ENCODE measurements at places on chromosomes 4 and X.

GRCh38 chr4:177778623-177779022, 336.4 kb upstream of the AGA start:
- DNase-seq = no peak

DNA sequence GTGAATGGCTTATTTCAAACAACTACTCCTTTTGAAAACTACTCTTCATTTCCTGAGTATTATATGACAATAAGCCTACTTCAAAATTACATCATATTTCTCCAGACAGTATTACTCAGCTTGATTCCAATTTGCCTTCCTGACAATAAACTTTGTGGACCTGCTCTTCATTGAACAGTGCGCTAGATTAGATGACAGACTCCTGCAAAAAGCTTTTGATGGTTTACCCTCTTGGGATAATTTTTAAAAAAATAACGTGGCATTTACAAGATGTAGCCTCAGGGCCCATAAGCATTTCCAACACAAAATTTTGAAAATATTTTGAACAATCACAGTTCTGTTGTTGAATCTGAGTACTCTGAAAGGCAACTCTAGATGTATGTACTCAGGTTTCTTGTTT, 25.9 kb downstream of the MGAT4D start:
- DNase-seq = no peak

DNA sequence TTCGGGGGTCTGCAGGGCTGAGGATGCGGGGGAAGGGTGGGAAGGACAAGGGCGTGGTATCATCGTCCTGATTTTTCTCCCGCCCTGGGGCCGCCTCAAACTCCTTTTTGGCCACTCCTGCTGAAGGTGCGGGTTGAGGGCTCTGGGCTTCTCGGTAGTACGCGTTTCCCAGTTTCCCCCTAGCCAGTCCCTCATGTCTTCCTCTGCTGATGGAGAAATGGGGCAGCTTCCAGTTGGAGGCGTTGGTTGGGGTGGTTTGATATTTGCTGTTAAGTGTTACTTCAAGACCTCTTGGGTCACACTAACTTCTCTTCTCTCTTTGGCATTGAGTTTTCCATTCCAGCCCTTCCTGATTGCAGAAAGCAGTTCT, 482 bp downstream of the GSTCD start:
- DNase-seq = no peak

DNA sequence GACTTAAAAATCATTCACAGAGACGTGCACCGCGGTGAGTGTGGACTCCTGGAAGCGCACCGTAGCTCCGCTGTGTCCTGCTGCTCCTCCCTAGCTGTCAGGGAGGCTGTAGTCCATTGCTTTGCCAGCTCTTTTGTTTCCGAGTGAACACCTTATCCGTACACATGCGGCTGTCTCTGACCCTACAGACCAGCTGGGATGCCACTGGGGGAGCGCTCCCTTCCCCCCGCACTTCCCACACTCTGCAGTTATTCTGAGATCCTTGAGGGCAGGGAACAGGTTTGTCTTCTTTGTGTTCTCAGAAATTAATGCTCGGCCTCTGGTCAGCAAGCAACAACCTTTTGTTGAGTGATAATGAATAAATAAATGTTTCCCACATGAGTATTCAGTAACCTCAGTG, 33.7 kb upstream of the MSANTD1 start:
- DNase-seq = no peak

- DNase-seq = peak; percentile 32
These were observed 1826.0 kb downstream of the STIM2 start for GRCh38 chr4:28686618-28687017.

DNA sequence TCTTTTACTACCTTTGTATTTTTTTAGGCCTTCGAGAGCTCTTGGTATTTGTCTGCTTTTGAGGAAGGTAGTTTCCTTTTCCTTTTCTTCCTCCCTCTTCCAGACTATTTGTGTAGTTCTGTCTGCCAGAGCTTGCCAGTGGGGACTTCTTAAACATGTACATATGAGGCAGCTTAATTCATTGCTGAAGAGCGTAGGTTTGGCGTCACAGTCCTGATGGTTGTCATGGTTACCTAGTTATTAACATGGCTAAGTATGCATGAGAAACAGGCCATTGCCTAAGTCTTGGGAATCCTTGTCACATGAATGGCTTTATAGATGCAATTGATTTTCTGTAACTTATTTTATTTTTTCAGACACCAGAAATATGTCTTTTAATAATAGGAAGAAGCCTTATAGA, 48.5 kb upstream of the ARMCX2 start:
- DNase-seq = no peak

DNA sequence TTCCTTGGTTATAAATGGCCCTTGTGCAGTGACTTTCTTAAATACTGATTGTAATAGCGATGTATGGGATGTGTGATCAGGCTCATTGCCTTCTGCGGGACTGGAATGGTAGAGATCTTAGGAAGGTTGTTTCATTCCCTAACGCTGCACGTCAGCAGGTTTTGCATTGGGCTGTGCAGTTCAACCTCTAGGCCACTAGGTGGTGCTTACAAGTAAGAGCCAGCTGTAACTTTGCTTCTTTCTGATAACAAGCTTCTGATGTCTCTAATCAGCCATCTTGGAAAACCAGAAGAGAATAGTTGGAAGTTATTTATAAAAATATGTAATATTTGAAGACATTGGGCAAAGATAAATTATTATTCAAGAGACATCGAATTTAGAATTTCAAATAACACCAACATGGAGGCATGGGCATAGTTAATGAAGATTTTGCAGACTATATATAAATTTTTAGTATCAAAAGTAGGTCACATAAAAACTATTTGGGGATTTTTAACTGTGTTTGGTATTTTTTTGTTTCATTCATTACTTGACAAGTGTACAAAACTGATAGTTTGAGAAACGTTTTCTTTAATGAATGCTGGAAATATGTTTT, 339.7 kb upstream of the PCDH7 start:
- peak; percentile 44 for DNase-seq

DNA sequence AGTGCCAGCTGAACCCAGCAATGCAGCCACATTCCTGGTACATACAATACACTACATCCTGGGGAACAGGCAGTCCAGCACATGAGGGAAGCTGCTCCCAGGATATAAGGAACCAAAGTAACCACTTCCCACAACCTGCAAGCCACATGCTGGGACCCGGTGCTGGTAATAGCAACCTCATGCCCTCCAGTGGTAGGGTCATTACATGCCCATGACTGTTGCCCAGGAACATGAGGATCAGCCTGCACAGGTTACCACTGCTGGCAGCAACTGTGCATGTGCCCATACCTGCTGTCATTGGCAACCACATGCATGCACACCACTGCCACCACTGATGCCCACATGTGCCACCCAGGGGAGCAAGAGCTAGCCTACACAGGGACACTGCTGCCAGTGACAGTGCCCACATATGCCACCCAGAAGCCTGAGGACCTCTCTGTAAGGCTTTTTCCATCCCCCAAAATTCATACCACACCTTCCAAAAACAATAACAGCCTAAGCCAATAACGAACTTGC, 1982.5 kb downstream of the ARAP2 start:
- DNase-seq = no peak

- peak; percentile 62 for DNase-seq
These were observed 37.1 kb upstream of the SETD7 start for GRCh38 chr4:139593091-139593564.

DNA sequence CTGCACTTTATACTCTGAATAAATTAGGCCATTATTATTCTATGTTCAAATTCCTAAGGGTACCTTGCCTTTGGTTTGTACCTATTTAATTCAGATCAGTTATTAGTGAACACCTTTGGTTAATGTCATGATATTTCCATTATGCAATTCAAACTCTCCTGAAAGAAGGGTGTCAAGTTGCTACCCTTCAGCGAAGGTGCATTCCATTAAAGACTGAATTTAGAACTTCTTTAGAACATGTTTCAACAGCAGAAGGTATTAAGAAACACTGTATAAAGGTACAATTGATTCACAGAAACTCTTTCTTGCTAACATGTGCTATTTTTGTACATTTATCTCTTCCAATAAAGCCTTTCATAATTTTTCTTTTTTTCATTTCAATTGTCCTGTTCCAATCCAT, 1545.4 kb upstream of the PCDH10 start:
- no peak for DNase-seq

- no peak for DNase-seq
These were observed 12.7 kb upstream of the CD38 start for GRCh38 chr4:15765391-15765790.

- peak; percentile 51 for DNase-seq
These were observed 7.2 kb downstream of the SAT1 start for GRCh38 chrX:23790155-23790497.

DNA sequence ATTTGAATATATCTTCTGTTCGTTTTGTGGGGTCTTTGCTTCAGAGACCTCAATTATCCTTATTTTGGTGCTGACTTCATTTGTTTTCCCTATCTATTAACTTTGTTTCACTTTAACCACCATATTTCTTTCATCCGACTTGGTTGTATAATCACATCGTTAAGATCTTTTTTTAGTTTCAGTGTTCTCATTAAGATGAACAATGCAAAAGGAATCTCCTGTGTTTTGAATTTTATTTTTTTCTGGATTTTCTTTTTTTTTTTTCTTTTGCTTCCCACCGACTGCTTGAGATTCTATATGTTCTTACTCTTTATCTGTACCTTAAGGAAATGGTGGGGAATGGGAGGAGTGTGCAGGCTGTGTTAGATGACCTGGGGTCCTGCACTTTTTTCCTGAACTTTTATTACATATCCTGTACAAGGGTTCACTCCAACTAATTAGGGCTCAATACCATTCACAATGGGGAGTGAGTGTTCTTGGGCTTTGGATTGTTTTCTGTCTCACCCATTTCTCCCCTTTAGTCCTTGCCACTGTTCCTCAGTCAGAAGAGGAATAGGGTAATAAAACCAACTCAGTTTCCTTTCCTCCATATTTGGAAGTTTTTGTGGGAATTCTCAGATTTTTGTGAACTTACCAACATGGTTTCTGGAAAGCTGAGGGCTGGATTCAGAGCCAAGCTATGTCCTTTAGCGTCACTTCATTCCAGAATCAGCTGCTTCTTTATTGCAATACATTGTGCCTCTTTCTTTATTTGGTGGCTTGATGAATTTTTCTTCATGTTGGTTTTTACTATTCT, 43.2 kb upstream of the BMPR1B start:
- no peak for DNase-seq

DNA sequence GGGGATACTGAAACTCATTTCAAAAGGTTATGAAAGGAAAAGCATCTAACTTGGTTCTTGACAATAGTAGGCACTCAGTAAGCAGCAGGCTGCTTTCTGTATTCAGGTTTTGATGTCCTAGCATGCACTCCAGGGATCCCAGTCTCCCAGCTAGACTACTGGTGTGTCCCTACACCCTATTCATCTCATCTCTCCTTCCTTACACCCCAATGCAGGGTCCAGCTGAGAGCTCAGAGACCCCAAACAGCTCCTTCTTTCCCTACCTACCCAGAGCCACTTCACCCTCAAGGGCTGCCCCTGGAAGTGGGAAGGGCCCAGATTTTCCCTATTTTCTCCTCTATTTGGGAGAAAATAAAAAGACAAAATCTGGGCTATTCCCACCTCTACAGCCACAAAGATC, 1.6 kb upstream of the EFNB1 start:
- DNase-seq = no peak

- no peak for DNase-seq
These were observed 209.7 kb upstream of the RADX start for GRCh38 chrX:106401965-106402559.

GRCh38 chrX:153469811-153470410, 465 bp downstream of the HAUS7 start:
- no peak for DNase-seq

- no peak for DNase-seq
These were observed 48.4 kb downstream of the ARFIP1 start for GRCh38 chr4:152828122-152828521.

DNA sequence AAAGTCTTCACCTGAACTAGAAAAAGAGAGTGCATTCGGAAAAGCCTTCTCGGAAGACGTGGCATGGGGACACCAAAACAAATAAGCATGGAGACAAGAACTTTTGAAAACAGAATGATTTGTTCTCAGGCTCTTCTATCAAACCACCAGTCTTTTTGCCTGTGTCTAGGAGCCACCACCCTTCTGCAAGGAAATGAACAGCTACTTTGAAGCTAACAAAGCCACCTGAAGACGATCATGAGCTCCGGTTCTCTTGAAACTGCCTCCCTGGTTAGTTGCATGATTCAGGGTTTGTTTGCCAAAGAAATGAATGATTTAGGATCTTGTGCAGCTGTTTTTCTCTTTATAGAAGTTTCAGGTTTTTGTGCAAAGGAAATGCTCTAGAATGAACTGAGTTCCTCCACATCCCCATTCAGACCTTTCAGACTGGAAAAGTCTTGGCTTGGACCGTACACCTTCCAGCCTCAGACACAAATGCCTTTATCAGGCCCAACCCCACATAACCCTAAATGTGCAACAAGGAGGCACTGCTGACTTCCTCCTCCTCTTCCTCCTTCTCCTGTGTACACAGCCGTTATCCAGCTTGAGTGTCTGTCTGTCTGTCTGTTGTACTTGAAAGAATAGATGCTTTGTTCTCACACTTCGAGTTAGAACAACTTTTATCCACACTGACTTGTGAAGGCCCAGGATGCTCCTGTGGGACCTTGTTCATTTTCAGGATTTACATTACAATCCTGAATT, 334.8 kb upstream of the KLF3 start:
- no peak for DNase-seq

- peak; percentile 63 for DNase-seq
These were observed 64.6 kb upstream of the ENPP6 start for GRCh38 chr4:184282251-184282713.

DNA sequence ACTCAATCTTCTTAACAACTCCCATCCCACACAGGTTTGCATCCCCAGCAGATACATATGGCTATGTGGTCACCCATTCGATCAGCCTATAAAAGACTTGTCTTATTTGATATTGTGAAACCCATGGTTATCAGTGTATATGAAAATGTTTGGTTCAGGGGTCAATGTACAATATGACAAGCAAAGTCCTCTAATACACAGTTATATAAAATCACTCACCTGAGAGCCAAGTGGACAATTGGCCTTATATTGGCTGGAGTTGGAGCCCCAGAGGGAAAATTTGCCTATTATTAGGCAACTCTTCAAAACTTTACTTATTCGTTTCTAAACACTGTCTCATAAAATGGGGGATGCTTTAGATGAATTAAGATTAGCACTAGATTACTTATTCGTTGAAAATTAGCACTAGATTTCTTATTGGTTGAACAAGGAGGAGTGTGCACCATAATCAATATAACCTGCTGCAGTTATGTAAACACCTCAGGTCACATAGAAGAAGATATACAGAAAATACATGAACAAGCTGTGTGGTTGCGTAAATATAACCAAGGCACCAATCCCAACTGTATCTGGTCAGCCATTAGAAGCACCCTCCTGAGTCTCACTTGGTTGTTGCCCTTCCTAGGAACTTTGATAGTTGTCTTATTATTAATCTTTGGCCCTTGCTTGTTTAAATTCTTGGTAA, 10.7 kb upstream of the ADH4 start:
- DNase-seq = no peak
